ENCODE measurements at places on chromosomes 13 and 19.

DNA sequence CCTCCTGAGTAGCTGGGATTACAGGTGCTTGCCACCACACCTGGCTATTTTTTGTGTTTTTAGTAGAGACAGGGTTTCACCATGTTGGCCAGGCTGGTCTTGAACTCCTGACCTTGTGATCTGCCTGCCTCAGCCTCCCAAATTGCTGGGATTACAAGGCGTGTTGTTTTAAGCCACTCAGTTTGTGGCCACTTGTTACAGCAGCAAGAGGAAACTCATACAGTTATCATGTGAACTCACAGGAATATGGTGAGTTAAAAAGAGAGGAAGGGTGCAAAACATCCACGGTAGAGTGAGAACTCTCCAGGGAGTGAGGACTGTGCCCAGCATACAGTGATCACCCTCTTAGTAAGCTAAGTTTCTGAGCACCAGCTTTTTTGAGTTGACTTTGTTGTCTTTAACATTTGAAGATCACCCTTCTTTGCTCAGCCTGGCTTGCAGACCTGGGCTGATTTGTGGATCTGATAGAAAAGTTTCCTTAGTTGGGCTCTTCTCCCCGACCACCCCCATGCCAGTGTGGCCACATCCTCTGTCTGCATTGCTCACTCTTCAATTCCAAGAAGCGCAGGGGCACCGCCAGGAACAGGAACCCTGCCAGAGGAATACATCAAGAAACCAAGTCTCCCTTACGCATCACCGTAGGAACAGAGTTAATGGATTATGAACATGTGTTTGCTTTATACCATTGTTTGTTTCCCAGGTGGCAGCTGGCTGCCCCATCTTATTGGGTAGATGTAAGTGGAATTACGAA is 16.0 kb downstream of the ALOX5AP start:
- DNase-seq = no peak

DNA sequence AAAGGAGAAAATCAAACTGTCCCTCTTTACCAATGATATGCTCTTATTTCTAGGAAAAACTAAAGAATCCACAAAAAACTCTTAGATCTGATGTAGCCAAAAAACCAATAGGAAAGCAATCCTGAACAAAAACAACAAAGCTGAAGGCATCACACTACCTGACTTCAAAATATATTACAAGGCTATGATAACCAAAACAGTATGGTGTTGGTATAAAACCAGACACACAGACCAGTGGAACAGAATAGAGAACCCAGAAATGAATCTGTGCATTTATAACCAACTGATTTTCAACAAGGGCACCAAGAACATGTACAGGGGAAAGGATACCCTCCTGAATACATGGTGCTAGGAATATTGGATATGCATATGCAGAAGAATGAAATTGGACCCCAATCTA is 9.7 kb upstream of the ZNF546 start:
- no peak for DNase-seq

GRCh38 chr13:104025303-104025702 is 959.1 kb upstream of the SLC10A2 start:
- no peak for DNase-seq

GRCh38 chr13:110824702-110825300 is 90.1 kb downstream of the ANKRD10 start:
- DNase-seq = no peak

GRCh38 chr13:111483621-111483987 is 163.2 kb downstream of the TEX29 start:
- DNase-seq = no peak

GRCh38 chr13:22915442-22916082 is 265.2 kb upstream of the SGCG start:
- peak; percentile 70 for DNase-seq

- no peak for DNase-seq
Measured at GRCh38 chr13:34347784-34348573, 530.0 kb downstream of the RFC3 start.

GRCh38 chr13:30140973-30141372 is 166.4 kb downstream of the KATNAL1 start:
- DNase-seq = no peak

Data from hypothalamus (tissue), 51 donors.